ENCODE measurements at places on chromosomes 6 and 20.

DNA sequence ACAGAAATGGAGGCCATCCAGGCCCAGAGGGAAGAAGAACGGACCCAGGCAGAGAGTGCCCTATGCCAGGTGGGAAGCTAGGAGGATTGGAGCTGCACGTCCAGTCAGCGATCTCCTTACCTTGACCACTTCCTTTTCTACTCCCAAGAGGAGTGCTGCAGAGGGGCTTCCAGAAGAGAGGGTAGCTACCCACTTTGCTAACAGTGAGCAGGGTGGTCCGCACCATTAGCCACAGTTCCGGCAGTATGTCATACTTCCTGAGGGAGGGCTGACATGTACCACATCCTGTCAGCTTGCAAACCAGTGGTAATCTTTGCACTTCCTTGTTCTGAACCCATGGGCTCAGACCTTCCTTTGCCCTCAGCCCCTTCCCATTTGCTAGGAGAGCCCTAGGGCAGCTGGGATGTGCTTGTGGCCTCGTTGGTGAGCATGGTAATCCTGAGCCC, 35.4 kb downstream of the CEP250 start:
- no peak for DNase-seq

DNA sequence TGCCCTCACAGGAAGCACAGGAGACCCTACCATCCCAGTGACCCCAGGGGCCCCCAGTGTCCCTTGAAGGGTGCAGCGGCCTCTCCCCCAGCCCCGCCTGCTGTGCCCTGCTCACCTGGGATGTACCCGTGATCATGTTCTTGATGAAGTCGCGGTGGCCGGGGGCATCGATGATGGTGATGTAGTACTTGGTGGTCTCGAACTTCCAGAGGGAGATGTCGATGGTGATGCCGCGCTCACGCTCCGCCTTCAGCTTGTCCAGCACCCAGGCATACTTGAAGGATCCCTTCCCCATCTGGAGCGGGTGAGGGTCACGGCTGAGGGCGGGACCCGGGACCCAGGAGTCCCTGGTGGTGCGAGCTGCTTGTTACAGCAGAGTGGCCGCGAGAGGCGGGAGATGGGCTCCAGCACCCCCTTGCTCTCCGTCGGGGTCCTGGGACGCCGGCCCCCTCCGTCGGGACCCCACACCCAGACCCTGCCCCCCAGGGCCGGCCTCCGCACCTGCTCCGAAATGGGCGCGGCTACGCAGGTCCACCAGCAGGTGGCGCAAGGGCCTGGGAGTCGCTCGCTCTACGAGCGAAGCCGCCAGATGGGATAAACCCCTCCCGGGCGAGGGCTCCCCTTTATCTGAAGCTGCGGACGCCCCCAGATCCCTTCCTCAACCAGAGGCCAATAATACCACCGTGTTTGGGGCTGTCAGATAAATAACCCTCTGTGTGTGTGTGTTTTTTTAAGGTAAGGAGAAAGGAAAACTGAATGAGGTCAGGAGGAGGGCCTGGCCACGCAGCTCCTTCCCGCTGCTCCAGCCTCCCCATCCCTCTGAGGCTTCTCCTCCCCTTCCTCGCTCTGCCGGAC, 2.9 kb downstream of the EEF1A2 start:
- DNase-seq = peak; percentile 24

- no peak for DNase-seq
These were observed 48.3 kb downstream of the GJA10 start for GRCh38 chr6:89942601-89943000.

DNA sequence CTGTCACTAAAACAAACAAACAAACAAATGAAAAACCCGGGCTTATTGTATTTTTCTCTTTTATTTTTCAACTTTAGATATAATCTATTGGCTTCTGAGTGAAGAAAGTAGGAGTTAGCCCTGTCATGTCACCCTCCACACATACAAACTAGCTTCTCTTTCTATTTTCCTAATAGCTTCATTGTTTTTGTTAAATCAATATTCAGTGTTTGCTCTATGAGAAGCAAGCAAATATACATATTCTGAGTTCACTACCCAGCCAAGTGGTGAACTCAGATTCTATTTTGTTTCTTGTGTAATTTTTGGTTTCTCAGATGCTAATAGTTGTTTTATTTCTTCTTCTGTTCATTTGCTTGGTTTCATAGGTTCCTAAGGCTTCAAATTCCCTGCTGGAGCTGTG, 66.4 kb downstream of the SNRNP48 start:
- DNase-seq = no peak

- peak; percentile 2 for DNase-seq
These were observed 975 bp downstream of the BMP7 start for GRCh38 chr20:57265336-57265996.

DNA sequence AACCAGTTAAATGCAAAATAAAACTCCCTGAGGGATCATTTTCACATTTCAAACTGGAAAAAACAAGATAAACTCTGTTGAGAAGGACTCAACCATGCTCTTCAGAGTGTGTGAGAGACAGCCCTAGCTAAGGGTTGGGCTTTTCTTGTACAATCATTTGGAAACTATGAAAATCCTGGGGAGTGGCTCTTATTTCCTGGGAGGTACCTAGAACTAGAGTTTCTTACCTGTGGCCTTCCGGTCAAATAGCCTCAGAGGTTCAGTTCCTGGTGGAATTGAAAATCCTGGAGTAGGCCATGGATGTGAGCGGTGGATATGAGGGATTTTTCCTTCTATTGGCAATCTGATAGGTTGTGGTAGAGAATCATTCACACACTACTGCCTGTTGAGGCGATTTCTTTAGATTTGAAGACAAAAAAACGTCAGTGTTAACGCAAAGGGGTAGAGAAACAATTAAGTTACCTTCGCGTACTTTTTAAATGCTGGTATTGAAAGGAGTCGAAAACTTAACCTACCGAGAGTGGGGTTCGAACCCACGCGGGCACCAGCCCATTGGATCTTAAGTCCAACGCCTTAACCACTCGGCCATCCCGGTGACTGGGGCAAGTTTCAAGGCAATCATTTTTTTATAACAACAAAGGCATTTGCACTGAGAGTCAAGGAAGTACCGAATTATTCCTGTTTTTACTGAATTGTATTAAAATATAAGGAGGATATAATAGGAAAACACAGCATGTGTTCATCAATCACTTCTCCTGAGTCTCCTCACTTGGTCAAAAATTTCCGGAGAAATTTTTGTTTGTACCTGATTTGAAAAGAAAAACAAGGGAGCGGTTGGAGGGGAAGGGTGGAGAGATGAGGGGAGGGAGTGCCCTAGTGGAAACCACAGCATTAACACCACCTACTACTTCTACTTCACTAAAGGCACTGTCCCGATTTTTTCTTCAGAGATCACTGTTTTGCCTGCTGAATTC, 191.3 kb downstream of the OR2B2 start:
- peak; percentile 79 for DNase-seq

DNA sequence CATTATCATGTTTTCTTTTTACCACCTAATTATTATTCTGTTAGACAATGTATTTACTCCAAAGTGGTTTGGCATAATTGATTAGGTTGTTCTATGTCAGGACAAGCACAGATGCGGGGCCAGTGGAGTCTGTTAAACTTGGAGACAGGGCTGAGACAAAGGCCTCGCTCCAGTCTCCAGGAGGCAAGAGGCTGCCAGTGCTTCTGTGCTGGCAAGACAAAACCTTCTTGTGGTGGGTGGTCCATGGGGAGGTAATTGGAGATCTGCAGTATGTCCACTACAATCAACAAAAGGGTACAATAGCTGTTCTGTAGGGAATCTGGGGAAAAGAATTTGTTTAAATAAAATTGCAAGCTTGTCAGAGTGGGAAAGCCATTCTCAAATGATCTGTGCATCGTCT, 677.2 kb upstream of the SLC35B3 start:
- no peak for DNase-seq

- DNase-seq = no peak
These were observed 80.2 kb downstream of the CAP2 start for GRCh38 chr6:17473554-17473953.

- DNase-seq = peak; percentile 63
These were observed 225.5 kb downstream of the BMP7 start for GRCh38 chr20:57040924-57041323.

GRCh38 chr6:37547564-37548061, 47.9 kb upstream of the CCDC167 start:
- DNase-seq = peak; percentile 65

DNA sequence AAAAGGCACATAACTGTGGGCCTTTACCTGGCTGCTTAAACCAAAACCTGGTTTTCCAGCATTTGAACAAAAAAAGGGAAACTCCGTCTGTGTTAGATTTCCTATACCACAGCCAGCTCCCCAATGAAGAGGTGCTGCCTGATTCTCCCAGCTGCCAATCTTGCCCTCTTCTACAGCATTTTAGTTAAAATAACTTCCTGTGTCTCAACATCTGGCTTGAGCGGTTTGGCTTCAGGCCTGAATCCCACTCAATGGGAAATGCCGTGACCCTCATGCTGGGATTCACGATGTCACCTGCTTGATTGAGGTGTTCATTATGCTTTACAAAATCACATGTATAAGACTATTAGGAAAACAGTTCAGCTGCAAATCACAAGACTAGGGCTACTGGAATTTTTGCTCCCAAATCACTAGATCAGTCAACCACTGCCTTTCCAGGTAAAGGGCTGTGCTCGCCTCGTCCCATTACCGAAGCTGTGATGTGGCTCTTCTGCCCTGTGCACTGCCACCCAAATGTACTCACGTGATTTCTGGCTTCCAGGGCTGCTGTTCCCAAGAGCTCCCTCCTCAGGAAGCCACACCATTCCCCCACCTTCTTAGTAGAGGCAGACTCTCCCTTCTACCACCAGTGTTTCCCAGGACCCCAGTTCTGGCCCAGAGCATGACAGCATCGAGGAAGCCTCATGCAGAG, 94.6 kb downstream of the PSMG4 start:
- no peak for DNase-seq

DNA sequence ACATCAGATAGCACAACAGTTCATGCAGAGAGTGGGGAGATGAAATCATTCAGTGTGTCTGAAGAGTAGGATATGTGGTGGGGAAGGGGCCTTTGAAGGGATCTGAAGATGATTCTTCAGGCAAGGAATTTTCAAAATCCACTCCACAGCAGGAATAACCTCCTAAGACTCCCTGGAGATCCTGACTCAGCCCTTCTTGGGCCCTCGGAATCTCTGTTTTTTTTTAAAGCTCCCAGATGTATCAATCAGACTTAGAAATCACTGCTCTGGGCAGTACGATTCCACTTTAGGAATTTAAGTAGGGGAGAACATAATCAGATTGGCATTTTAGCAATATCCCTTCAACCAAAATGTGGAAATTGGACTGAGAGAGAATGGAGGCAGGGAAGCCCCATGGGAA, 55.5 kb downstream of the RIOK1 start:
- peak; percentile 71 for DNase-seq

GRCh38 chr6:46507426-46507825, 16.2 kb upstream of the RCAN2 start:
- no peak for DNase-seq

DNA sequence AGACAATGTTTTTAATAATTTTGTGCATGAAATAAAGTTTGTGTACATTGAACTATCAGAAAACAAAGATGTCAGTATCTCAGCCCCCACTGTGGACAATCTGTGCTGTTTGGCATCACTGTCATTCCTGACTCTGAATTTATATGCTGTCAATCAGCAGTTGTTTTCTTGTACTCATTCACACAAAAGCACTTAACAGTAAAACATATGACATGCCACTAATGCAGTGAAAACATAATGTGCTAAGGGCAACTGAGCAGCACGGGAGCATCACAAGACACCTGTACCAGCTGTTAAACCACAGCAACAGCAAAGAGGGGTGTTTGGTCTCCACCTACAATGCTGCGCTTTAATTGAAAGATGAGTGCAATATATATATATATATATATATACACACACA, 647.8 kb upstream of the SLC35B3 start:
- no peak for DNase-seq

- no peak for DNase-seq
These were observed 130.9 kb downstream of the GMPR start for GRCh38 chr6:16369140-16369745.

GRCh38 chr6:142926177-142926493, 18.8 kb downstream of the HIVEP2 start:
- no peak for DNase-seq

GRCh38 chr6:21759721-21760120, 166.2 kb downstream of the SOX4 start:
- no peak for DNase-seq

DNA sequence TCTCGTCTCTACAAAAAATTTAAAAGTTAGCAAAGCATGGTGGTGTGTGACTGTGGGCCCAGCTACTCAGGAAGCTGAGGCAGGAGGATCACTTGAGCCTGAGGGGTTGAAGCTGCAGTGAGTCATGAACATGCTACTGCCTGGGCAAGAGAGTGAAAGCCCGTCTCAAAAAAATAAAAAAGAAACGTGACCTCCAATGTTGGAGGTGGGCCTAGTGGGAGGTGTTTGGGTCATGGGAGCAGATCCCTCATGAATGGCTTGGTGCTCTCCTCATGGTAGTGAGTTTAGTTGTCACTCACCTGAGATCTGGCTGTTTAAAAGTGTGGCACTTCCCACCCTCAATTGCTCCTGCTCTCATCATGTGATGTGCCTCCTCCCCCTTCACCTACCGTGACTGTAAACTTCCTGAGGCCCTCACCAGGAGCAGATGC, 24.3 kb downstream of the RBL1 start:
- peak; percentile 55 for DNase-seq

DNA sequence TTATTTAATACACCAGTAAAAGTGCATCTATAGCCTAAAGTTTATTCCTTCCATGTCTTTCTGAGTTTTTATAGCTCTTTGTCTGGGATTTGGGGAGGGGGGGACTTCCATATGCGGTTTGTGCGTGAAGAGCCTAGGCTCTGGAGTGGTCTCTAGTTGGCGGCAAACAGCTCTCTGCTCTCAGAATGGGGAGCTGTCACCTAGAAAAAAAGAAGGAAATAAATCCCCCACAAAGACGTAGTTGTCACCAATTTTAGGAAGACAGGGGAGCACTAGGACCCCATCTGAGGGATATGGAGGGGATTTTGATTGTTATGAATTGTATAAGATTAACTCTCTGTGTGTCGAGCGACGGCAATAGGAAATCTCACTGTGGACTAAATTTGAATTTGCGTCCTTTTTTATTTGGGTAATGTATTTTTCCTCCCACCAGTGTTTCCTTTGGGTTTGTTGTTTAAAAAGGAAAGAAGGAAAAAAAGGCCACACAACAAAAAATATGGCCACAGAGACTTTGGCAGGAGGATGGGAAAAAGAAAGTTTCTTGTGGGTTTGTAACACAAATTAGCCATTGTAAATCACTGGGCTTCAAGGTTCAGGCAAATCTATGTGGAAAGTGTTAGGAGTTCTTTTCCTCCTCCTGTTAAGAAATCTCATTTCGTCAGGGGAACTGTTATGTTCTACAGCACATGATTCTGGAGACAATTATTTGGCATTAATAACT, 7.4 kb downstream of the POU3F2 start:
- no peak for DNase-seq

- no peak for DNase-seq
These were observed 93.5 kb downstream of the TMEM170B start for GRCh38 chr6:11631008-11631407.

DNA sequence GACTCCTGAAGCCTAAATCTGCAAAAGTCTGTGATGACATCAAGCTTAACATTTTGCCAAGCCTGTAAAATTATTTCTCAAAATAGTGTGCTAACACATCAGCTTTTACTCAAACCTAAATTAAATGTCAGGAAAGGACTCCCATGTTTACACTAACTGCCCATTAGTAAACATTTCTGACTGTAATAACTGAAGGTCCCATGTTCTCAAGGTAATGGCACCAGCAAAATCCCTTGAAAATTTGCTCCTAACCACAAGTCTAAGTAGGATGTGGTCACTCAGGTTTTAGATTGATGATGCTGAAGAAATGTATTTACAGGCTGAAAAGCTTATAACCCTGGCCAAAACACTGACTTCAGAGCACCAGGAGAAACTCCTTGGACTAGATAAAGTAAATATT, 33.0 kb downstream of the BACH2 start:
- DNase-seq = peak; percentile 67

All from fibroblast of mammary gland (primary cell).